CD4-positive, alpha-beta T cell treated with Interleukin-4 for 4 hours (primary cell): ENCODE measurements at places on chromosomes 12 and 14.

DNA sequence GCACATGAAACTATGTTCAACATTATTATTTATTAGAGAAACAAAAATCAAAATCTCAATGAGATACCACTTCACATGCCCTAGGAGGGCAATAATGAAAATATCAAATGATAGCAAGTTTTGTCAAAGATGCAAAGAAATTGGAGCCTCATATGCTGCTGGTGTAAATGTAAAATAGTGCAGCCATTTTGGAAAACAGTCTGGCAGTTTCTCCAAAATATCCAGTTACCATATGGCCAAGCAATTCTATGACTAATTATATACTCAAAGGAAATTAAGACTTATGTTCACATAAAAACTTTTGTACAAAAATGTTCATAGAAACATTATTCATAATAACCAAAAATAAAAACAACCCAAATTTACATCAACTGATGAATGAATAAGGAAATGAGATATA lies 313.6 kb upstream of the LMO3 start:
- no peak for DNase-seq

DNA sequence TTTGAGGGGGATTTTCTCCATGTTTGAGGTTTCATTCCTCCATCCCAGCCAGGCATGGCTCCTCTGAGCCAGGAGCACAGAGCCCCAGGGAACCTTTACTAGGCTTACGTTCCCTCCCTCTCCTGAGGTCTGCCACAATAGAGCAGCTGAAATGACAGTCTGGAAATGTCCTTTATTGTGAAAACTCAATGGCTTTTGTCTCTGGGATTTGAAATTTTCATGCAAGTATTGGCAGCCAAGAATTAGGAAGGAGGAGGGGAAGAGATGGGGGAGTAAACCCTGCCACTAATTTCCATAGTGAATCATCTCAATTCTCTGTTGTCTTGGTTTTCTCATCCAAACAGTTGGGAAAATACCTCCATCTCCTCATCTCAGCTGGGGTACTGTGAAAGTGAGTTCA lies 2.6 kb upstream of the PLEKHG3 start:
- no peak for DNase-seq

DNA sequence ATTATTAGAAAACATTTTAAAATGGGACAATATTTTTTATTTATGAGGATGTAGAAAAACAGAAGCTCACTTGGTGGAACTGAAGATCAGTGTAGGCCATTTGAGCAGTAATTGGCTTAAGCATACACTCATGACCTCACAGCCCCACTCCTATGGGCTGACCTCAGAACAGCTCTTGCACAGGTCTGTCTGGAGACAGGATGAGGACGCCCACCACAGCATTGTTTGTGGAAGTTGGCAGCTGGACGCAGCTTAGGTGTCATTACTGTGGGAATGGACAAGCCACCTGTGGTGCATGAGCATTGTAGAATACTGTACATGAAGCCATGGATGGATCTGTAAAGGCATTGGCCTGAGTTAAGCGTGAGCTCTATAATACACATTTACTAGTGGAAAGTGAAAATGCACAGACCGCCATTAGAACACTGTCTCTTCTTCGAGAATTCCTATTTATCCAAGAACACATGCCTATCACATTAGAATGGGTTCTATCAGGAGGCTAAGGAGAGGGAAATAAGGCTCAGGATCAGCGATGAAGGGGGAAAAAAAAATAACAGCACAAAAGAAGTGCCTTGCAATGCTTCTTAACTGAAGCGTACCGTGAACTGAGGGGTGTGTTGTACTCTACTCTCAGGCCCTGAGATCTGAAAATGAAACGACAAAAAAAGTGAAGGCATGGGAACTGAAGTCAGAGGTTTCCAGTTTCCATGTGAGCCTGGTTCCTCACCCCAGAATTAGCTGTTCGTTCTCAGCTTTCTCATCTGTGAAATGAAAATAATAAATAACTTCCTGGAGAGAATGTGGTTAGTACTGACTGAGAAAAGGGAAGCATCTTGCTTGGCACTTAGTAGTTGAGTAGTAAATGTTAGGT lies 33.6 kb downstream of the KCNA1 start:
- no peak for DNase-seq

DNA sequence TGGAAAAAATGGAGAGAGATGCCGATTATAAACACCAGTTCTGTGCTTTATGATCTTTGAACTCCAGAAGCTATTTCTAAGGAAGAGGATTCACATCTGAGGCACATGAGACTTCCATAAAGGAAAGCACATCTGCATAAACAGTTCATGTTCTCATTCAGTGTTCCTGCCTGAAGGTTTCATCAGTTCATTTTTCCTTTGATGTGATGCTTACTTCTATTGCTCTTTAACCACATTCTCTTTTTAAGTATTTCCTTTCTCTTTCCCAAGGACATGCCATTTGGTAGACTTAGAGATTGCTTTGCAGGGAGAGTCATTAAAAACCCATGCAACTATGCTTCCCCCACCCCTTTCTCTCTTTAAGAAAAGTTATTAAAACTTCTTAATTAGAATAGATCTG lies 387.0 kb upstream of the FLRT2 start:
- no peak for DNase-seq

GRCh38 chr12:68623984-68624383 lies 13.3 kb downstream of the RAP1B start:
- DNase-seq: no peak

DNA sequence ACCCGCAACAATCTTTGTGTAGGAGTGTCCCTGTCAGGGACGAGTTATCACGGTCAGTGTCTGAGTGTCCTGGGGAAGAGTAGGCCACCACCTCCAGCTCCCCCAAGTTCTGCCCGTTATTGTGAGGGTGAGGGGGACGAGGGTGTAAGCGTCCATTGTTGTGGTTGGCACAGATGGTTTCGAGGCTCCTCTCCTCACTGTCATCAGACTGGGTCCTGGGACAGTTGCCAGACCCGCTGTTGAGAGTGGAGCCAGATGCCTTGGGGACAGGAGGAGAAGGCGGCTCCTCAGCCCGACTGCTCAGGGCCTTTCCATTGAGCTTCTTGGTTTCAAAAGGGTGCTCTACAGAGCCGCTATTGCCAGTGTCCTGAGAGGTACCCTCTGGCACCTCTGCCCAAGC lies 74.9 kb upstream of the ACTN1 start:
- no peak for DNase-seq

GRCh38 chr12:27999521-27999920 lies 27.0 kb upstream of the PTHLH start:
- DNase-seq: no peak

DNA sequence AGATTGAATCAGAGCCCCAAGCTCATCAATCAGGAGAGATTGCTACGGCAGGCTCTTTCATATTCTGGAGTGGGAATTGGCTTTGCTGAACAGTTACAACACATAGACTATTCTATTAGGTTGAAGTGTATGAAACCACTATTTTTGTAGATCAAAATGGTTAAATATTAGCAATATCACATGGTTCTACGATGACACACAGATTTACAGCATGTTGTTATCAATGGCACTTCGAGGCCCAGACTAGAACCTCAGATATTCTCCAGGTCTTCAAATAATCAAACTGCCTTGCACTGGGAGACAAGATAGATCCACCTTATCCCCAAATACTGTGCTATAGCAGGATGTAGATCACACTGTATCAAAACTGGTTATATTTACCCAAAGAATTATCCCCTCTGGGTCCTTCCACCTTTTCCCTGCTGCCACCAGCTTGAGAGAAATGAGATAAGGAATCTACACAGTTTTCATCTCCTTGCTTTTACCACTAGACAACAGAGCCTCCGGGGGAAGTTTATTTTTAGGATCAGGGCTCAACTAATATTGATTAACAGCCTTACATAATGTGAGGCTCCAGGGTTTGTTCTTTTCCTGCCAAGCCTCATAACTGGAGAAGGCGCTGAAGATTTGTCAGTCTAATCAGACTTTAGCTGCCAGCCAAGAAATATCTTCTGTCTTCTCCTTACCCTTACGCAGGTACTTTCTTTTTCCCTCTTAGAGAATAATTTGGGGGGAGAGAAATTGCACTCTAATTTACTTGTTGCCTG lies 507.1 kb downstream of the DIO2 start:
- no peak for DNase-seq

GRCh38 chr12:107782067-107782466 lies 7.6 kb downstream of the ASCL4 start:
- no peak for DNase-seq

DNA sequence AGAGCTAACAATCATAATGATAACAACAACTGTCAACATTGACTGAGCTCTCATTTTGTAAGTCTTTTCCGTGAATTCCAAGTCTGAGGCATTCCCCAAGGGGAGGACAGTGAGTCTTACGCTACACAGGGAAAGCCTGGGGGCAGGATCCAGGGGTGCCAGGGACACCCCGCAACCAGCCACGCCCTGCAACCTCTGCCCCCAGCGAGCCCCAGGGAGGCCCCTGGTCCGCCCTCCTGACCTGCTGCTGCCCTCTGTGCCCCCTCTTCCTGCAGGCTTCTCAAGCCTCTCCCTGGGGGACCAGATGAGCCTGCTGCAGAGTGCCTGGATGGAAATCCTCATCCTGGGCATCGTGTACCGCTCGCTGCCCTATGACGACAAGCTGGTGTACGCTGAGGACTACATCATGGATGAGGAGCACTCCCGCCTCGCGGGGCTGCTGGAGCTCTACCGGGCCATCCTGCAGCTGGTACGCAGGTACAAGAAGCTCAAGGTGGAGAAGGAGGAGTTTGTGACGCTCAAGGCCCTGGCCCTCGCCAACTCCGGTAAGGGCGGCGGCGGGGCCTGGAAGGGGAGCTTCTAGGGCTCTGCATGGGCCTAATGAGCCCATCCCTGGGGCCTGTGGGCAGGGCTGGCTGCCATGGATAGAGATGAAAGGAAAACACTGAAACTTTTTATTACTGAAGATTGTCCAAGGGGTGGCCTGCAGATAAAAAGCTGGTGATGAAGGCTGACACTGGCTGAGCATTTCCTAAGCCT lies 115.4 kb downstream of the ESRRB start:
- DNase-seq: no peak

DNA sequence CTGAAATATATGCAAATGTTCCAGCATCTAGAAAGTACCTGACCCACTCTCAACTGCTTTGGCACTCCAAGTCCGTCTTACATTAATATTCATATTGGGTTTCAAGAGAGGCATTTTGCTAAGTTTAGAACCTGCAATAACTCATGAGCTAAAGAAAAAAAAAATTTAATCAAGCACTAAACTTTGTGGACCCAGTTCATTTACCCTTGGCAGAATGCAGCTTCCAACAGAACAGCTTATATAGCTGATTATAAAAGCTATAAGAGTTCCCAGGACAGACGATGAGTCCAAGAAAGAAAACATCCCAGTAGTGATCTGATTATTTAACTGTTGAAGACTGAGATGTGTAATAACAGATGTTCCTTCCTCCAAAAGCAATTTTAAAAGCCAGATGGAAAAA lies 592.0 kb downstream of the KCNH5 start:
- no peak for DNase-seq
